ENCODE measurements at places on chromosomes 2 and 18.

- DNase-seq = no peak
Observed at GRCh38 chr2:135638825-135639224, 102.8 kb upstream of the UBXN4 start.

DNA sequence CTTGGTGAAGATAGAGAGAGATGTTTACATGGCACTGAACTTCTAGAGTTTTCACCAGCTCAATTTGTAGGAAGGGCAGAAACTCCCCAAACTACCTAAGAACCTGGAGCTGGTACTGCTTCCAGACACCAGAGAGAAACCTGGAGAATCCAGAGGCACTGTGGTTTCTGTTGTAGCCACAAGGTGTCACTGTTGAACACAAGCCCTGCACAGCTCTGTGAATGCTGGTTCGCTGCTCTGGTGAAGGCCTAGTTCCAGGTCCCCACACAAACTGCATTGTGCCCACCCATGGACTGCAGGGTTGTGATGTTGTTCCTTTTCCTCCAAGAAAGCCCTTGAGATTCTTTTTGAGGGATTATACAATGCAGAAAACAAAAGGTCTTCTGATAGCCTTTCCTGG is 150.5 kb upstream of the HS6ST1 start:
- no peak for DNase-seq

DNA sequence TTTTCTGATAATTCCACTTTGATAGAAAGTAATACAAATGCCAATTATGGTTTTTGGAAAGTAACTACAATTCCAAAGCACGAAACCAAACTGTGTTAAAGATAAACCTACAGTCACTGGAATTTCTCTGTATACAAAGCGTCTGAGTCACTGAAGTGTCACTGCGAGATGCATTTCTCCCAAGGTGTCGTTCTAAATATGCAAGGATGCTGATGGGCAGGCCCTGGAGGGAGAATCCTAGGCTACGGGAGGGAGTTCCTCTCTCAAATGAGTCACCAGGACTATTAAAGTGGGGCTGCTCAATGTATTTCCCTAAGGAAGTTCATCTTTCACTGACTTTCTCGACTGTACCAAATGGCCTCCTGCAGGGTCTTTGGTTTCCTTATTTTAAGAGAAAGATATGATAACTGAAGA is 163.8 kb upstream of the STK17B start:
- no peak for DNase-seq

- DNase-seq = no peak
Observed at GRCh38 chr18:36809590-36810381, 19.0 kb downstream of the TPGS2 start.

DNA sequence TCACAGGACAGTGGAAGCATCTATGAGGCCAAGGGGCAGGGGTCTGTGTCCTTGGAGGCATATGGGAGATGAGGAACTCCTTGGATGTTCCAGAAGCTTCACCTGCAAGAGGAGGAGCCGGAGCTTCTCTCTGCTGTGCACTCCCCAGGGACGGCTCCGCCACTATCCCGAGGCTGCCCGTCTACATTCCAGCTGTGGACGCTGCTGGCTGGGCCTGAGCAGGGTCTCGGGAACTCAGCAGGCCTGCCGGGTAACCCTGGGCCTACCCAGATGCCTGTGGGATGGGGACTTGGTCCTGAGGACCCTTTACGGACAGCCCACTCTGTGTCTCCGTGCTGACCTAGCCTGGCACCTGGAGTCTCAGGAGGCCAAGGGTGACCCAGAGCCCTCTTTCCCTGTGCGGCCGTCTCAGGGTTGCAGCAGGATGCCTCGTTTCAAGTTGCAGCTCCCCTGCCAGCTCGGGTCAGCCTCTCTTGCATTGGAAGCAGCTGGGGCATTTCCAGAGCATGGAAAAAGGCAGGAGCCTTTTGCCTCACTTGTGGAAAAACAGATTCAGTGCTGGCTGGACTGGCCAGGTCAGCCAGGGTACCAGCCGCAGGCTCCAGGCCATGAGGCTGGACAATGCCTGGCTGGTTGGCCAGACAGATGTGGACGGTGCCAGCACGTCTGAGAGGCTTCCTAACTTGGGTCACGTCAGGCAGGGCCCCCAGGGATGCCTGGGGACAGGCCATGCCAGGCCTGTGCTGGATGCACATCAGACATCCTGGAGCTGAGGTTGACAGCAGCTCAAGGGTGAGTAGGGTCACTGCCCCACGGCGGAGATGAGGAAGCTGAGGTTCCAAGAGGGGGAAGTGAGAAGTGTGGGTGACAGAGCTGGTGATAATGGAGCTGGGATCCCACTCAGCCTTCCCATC is 41.5 kb downstream of the SCTR start:
- no peak for DNase-seq

Measured in stimulated activated CD4-positive, alpha-beta T cell treated with anti-CD3 and anti-CD28 coated beads, Interleukin-4, amount 100 ng/mL, for 48 hours (primary cell).